ENCODE measurements at places on chromosomes 5 and 9.

DNA sequence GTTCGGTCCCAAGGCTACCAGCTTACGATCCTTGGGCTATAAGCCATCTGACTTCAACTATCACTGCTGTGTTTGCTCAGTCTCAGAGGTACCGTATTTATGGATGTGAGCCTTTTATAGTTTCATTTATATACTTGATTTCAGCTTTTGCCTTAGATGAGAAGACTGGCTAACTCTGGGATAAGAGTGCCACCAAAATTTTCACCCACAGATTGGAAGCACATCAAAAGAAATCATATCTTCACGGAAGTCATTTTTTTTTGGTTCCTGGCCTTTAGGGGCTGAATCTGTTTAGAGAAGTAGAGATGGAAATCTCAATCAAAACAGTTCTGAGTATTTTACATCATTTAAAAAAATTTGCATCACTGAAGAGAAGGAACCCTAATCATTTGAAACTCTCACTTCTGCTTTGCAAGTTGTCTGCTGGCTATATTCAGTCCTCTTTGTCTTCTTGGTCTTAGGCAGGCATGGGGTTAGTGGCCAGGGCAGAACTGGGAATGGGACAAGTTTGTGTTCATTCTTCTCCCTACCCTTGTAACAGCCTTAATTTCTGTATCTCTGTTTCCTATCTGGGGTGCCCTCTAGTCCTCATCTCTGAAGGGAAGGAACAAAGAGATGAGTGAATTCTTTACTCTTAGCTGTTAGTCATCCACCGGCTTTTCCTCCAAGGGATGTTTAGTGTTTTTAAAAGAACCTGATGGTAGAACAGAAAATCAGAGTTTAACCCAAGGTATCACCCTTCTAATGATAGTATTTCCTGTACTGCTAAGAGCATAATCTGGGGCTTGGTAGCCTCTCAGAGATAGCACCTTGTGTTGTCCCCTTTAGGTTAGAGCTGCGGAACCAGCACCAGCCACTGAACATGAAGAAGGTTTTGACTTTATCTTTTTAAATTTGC lies 14.1 kb upstream of the TNFAIP8 start:
- DNase-seq: no peak

- no peak for DNase-seq
Observed at GRCh38 chr5:33118761-33119415, 321.9 kb upstream of the TARS1 start.

DNA sequence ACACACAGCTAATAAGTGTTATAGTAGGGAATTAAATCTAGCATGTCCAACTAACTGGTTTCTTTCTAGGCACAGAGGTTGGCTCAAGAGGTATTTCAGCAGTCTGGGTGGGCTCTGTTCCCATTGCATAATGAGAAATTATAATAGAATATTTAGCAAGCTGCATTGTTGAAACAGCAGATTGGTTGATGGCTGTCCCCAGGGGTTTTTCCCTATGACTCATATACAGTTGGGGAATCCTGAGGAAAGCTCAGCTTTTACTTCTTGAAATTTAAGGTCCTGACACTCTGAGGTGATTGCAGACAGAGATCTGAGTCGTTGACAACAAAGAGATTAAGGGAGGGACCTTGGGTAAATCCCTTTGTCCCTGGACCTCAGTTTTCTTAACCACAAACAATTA lies 38.3 kb upstream of the TNFSF8 start:
- DNase-seq: no peak

DNA sequence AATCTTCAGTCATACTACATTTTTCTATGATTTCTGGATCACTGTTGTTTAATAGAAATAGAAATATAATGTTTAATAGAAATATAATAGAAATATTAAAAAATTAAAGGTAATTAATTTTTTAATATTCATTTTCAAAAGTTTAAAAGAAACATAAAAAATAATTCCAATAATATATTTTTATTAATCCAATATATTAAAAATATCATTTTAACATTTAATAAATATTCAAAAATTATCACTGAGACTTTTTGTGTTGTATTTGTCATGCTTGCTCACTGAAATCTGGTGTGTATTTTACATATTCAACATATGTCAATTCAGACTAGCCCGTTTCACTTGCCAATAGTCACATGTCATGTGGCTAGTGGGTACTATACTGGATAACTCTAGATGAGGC lies 80.6 kb upstream of the SLCO6A1 start:
- DNase-seq: no peak

DNA sequence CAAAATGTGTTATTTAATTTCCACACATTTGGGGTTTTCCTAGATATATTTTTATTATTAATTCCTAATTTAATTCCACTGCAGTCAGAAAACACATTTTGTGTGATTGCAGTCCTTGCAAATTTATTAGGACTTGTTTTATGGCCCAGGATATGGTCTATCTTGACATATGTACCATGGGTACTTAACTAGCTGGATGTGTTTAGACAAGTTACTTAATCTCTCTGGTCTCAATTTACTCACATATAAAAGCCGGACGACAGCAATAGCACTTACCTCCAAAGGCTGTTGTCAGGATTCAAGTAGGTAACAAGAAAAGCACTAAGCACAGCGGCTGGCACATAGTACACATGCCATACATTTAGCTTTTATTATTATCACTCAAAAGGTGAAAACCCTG lies 118.2 kb upstream of the MSX2 start:
- no peak for DNase-seq

- DNase-seq: no peak
Observed at GRCh38 chr9:110669433-110669832, 842 bp downstream of the MUSK start.

DNA sequence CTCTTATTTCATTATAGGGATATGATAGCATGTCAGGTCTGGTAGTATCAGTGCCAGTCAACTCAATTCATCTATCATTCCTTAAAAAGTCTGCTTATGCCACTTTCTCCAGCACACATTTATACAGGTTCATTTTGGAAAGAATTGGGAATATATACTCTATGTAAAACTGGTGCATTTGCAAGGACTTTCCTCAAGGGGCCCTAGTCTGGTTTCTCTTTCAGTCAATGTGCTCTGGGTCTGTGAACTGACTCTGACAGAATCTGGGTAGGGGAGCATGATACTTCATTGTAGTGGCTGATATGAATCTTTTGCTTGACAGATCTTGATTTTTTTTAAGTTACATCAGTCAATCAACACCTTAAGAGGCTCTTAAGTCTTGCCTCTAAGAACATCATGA lies 313.9 kb downstream of the HTR1A start:
- DNase-seq: no peak

- no peak for DNase-seq
Observed at GRCh38 chr9:108095496-108095895, 605.9 kb upstream of the KLF4 start.

- DNase-seq: no peak
Observed at GRCh38 chr5:127089191-127089590, 15.9 kb upstream of the C5orf63 start.

- DNase-seq: no peak
Observed at GRCh38 chr9:99167119-99167518, 54.6 kb downstream of the ALG2 start.

DNA sequence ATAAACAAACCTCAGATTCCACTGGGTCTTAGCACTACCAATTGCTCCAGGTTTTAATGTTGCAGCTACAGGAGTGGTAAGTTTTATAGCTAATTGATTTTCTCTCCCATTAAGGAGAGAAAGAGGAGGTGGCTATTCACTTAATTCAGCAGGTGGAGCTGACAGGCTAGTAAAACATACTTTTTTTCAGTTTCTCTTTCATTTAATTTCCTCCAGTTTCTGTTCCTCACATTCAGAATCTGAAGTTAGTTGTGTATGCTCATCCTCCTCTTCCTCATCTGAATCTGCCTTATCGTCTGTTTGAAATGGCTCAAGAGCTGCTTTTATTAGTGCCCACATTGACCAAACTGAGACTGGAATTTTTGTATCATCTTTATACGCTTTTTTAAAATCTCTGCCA lies 98.0 kb downstream of the PLPPR1 start:
- DNase-seq: no peak

GRCh38 chr5:88377705-88378656 lies 109.3 kb upstream of the TMEM161B start:
- DNase-seq: no peak

All from ELF-1 (cell line).